ENCODE measurements at places on chromosomes 12 and 14.

DNA sequence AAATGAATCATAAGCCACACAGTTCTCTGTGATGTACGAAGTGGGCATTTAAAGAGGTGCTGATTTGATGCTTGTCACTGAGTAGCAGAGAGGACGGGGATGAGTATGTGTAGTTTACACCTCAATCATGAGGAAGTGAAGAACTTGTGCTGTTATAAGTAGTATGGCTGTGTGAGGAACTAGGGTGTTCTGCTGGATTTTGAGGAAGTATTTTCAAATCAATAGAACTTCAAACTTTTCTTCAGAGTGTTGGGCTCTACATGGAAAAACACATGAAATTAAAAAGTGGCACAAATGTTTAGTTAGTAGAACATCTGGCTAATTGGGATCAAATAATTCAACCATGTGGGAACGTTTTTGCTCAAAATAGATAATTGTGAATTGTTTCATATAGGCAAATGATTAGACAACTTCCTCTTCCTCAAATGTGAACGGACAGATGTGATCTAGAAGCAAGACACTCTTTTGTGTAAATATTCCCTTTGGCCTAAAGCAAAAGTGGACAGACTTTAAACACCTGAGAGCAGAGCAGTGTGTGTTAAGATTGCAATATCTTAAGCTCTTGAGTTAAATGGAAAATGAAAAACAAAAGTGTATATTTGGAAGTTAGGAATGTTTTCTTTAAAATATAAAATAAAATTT, 168.5 kb downstream of the NAV3 start:
- DNase-seq = no peak

DNA sequence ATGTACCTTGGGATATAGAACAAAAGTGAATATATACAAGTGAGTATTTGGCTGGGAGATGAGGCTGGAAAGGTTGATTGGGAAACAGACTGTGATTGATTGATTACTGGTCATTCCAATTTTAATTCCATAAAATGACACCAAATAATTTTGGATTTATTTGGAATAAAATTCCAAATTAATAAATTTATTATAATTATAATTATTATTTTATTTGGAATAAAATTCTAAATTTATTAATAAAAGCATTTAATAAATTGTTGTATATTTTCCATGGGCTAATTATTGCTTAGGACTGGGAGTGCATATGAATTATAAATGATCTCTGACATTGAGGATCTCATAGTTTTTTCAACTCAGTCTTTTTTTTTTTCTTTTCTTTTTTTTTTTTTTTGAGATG, 51.7 kb downstream of the KANSL2 start:
- no peak for DNase-seq

DNA sequence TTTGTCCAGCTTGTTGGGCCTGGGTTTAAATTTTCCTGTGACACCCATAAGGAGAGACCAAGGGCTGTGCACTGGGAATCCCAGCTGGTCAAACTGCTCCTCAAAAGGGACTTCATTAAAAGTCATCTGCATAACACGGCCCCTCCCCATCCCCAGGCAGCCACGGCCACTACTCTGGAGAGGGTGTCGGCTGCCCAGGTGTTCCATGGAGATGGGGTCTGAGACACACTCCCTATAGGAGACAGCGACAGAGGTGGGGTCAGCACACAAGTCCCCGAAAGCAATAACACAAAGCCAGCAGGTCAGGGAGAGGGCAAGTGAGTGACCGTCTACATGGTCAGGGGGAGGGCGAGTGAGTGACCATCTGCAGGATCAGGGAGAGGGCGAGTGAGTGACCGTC, 75.6 kb upstream of the BCL11B start:
- DNase-seq = no peak

DNA sequence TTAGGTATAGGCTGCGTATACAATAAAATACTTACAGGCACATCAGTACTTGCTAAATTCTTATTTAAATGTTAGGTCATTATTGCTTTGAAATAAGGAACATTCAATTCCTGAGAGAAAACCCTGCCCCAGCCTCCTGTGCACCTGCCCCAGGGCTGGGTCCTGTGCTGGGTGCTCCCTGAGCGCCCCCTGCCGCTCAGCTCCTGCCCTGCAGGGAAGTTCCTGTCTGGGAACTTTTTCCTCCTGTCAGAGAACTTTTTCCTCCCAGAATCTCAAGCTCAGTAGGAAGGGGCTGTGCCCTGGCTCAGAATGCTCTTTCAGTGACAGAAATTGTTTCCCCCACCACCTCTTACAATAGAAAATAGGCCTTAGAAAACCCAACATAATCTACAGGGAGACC, 751.1 kb downstream of the TMEM121 start:
- DNase-seq = no peak

DNA sequence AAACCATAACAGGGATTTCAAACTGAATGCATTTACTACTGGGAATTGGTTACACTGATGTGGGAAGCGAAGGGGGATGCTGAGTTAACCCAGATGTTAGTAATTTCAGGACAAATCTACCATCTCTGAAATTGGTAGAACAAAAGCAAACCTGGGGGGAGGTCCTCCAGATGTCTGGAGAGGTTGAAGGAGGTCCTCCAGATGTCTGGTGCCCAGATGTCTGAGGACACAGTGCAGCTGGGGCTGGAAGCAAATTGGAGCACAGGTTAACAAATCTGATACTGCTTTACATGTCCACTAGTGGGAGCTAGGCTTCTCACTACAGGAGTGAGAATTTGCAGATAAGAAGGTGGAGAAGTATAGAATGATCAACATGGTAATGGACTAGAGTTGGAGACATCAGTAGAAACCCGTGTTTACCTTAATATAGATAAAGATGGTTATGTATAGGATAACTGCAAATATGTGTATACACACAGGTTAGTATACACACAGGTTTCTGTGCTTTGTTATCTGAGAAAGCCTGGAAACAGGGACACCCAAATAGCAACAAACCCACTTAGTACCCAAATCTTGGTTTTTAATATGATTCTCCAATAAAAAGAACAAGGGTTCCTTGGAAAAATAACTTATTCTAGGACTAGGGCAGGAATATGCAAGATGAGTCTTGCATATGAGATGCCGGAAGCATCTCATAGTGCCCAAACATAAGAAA, 162.5 kb downstream of the C12orf50 start:
- no peak for DNase-seq

GRCh38 chr12:1373901-1374735, 220.3 kb downstream of the FBXL14 start:
- DNase-seq = no peak

DNA sequence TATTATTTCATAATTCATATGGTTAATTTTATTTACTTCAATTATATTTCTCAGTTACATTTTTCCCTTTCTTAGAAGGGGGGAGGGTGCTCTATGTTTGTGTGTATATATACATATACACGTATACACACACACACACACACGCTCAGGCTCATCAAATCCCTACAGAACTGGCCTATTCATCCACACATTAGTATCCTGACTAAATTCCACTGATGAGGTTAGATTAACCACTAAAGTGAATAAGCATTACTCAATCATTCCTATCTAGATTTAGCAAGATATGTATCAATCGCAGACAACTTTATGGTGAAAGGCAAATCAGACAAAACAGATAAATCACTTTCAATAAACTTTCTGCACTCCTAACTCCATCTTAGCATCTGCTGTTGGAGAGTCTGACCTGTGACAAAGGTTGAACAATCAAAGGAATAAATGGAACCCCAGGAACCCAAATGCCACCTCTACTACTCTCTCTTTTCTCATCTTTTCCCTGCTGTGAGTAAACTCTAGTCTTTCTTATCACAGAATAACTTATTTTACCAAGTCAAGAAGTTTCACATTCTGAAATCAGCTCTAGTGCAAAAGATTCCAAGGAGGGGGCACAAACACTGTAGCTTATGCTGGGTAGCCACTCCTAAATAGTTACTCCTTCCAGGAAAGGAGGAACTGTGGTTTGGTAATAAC, 67.6 kb downstream of the RALGAPA1 start:
- DNase-seq = no peak

GRCh38 chr12:122927756-122928403, 32.0 kb upstream of the VPS37B start:
- no peak for DNase-seq

DNA sequence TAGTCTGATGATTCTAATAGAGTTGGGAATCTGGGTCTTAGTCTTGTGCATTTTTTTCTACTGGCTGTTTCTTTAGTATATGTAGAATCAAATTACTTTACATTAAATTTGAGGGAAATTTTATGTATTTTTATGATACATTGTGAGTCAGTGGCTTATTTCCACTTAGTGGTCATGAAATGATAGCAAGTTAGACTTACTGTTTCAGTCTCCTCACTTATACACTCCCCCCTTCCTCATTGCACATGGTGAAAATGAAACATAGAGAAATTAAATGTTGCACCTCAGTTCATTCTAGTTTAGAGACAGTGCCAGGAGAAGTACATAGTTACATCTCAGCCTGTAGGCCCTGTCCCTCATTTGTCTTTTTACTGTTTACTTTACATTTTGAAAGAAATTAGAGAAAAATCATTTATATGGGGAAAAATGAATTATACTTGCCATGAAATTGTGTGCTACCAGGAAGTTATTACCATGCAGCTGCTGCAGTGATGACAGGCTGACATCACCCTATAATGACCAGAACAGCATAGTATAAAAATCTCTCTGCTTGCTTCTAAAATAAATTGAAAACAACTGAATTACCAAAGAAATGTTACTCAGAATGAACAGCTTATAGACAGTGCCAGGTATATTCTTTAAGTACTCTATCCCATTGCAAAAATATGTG, 113.2 kb downstream of the TRMT5 start:
- no peak for DNase-seq

DNA sequence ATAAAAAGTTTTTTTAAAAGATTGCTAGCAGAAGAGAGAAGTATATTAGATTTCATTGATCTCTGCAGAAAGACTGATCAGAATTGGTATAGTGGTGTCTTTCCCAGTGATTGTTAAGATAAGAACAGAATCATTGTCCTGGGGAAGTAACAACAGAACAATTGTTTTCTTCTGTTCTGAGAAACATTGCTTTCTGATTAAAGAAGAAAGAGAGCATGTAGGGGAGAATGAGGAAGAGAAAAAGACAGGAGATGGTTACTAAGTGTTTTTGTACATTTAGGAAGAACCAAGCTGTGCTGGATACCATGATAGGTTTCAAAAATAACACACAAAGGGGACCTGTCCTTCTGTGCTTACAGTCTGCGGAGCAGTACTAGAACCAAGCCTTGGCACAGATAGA, 5.0 kb downstream of the USP30 start:
- DNase-seq = no peak

- no peak for DNase-seq
Measured at GRCh38 chr12:77907936-77908335, 77.2 kb downstream of the NAV3 start.

- no peak for DNase-seq
Measured at GRCh38 chr12:78208092-78208491, 377.4 kb downstream of the NAV3 start.

- no peak for DNase-seq
Measured at GRCh38 chr14:96284008-96284407, 28.0 kb downstream of the BDKRB1 start.

DNA sequence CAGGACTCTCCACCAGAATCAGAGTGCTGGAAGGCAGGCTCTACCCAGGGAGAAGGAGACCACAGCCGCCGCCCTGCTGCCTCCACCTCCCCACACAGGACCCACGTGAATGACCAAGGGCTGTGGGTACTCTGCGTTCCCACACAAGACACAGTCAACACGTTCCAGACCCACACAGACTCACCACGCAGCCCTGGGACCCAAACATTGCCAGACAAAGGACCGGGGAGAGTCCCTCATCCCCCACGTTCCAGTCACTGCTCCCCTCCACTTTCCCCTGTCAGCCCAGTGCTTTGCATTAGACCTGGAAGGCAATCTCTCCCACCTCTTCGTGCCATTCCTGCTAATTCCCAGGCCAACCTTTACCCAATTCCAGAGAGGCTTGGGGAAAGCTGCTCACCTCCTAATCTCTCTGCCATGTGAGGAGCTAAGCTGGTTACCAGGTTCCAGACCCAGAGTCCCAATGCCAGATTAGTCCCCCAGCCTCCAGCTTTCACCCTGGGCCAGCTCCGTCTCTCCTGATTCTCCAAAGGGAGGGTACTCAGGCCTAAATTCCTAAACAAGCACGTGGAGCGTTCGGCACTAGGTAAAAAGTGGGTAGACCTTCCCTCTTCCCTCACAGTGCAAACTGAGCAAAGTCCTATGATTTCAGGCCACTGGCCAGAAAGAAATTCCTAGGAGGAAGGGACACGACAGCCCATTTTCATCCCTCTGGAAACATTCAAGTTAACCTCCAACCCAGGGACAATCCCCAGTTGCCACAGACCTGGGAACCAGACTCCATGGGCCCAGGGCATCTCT, 4.9 kb downstream of the SLC6A13 start:
- no peak for DNase-seq

DNA sequence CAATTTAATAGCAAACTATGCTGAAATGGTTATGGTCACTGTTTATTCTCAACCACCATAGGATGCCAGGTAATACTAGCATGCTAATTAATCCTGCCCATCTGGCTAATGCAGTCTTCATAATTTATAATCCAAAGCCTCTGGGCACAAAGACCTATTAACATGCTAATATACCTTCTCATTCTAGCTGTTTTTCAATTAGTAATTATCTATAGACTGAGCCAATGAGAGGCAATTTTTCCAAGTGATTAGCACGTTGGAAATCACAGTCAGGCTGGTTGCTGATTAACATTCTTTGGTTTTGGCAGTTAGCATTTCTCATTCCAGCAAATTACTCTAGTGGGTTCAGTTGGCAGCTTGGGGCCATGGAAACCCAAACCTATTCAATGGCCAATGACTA, 357.2 kb downstream of the SEC23A start:
- no peak for DNase-seq

GRCh38 chr12:109730306-109731145, 16.9 kb downstream of the FAM222A start:
- no peak for DNase-seq

DNA sequence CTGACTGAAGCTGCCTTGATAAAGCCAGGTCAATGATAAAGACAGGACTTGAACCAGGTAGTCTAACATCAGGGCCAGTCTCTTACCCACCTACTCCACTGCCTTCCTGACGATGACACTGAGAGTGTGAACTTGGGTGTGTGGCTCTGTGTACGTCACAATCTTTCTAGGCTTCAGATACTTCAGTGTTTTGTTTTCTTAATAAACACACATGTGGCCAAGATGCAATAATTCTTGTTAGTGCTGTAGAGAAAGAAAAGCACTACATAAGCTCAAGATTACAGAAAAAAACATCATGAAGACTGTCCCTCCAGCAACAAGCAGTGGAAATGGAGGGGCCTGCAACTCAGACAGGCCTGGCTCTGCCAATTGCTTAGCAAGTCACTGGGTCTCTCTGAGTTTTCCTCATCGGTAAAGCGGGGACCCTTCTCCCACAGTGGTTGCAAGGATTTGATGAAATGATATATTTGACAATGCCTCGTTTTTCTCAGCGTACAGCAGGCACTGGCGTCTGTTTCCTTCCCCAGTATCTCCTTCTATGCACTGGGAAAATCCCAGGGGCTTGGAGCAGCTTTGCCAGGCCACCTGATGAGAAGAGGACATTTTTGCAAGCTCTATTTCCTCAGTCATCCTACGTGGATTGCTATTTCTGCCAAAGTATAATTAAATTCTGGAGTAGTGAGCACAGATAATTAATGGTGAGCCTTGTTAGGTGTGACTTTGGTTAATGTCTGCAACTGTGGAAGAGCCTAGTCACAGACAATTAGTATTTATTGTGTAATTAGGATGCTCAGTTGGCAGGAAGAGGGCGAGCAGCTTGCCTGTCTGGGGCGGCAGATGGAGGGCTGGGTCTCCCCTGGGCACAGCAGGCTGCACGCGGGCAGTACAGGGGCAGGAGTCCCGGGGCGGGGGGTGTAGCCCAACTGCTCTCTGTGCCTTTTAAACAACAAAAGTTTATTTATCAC, 55.8 kb upstream of the CHGA start:
- DNase-seq = no peak

- no peak for DNase-seq
Measured at GRCh38 chr12:51531284-51531977, 59.6 kb upstream of the SCN8A start.
